Effector memory CD4-positive, alpha-beta T cell (primary cell): ENCODE measurements at places on chromosomes 4 and X.

DNA sequence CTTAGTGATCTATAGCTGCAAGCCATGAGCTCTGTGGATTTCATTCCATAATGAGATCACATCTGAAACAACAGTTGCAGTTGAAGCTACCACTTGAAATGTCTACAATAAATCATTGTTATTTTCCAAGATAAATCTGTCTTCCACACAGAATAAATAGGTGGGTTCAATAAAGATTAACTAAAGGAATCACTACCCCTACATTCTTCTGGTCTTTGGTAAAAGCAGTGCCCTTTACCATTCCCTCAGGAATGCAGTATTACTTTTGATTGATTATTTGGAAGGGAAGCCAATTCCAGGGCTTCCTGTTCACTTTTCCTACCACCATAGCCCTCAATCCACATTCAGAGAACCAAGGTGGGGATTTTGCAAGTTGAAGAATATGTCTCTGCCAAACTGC, 38.9 kb upstream of the MAP9 start:
- DNase-seq: no peak

DNA sequence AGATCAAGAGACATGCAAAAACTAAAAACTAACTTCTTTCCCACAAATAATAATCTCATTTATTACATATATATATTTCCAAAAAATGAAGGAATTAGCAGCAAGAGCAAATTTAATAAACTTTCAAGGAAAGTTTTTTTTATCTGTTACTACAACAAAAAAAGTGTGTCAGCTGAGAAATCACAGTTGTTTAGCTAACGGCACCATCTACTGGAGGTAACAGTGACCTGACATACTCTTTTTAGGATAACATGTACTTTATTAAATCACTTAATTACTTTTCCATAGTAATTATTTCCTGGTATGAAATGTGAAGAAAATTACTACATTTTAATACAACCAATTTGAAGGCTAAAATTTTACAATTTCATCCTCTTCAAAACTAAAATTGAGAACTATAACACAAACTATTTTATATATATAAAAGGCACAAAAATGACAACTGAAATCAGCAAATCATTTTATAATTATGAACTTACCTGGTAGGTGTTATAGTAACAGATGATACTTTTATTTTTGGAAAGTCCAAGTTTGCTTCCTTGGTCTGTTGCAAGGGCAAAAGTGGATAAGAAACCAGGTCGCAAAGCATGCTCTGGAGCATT, 9.1 kb downstream of the LAMTOR3 start:
- no peak for DNase-seq

DNA sequence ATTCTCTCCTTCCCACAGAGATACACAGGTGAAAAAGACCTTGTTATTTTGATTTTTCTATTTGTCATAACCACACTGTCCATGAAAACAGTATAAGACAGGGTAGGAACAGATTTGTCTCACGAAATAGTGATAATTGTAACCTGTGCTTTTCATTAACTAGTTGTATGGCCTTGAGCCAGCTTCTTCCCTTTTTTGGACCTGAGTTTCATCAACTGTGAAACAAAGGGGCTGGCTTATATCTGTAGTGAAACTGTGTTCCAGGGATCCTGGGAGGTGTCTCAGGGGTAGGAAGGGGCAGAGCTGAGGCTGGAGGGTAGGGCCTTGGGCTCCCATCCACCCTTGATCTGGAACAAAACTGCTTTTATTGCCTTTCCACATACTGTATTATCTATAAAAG, 50.9 kb downstream of the MED28 start:
- DNase-seq: no peak

GRCh38 chr4:90226734-90227133, 99.5 kb downstream of the CCSER1 start:
- no peak for DNase-seq

- DNase-seq: no peak
These were observed 599.5 kb downstream of the FSTL5 start for GRCh38 chr4:161564230-161564834.

DNA sequence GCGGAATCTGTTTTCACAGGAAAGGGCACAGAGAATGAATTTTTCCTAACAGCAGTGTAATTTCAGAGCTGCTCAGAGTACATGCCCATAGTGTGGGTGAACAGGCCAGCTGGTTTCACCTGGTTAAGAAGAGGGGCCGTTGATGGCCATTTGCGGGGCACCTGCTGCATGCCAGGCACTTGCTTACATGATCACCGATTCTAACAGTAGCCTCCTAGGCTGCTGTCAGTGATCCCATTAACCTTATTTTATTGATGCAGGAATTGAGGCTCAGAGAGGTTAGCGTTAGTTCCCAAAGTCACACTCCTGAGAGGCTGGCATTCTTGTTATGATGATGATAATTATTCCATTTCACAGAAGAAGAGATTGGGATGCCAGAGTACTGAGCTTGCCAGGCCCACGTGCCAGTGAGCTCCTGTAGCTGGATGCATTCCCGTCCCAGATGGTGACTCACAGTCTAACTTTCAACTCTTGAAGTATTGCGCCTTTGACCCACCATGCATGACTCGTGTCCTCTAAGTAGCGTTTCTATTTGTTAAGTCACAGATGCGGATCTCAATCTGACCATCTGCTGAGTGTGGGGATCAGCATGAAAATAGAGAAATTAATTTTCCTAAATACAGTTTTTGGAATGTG, 76.5 kb downstream of the PSAPL1 start:
- no peak for DNase-seq

DNA sequence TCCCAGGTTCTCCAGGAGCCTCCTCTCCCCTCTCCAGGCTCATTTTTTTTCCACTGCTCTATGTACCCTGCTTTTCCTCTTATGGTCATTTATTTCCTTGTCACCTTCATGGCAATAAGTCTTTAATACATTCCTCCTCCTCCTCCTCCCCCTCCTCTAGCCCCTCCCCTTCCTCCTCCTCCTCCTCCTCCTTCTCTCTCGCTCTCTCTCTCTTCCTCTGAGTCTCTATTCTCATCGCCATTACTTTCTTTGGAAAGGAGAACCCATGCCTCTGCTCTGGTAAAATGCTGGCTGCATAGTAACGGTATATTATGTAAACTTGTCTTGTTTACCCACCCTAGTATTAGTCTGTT, 35.7 kb downstream of the ARHGAP24 start:
- no peak for DNase-seq

DNA sequence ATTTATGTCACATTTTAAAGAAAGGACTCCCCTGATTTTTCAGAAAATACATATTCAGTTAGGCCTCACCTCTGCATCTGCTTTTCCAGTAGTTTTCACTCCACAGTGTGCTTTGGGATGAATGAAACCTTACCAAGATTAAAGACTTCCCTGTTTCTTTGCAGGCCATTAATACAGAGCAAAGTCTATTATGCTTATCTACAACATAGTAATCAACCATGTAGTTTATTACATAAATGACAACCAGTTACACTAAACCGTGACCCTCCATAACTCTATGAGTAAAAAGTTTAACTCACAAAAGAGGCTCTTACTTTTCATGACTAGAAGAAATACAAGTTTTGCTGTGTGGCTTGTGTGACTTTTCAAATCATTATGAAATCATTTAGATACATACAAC, 2.3 kb downstream of the LRRC66 start:
- no peak for DNase-seq

GRCh38 chr4:89403826-89404225, 96.2 kb upstream of the GPRIN3 start:
- DNase-seq: no peak

- no peak for DNase-seq
These were observed 12.7 kb downstream of the STEEP1 start for GRCh38 chrX:119552508-119552907.

DNA sequence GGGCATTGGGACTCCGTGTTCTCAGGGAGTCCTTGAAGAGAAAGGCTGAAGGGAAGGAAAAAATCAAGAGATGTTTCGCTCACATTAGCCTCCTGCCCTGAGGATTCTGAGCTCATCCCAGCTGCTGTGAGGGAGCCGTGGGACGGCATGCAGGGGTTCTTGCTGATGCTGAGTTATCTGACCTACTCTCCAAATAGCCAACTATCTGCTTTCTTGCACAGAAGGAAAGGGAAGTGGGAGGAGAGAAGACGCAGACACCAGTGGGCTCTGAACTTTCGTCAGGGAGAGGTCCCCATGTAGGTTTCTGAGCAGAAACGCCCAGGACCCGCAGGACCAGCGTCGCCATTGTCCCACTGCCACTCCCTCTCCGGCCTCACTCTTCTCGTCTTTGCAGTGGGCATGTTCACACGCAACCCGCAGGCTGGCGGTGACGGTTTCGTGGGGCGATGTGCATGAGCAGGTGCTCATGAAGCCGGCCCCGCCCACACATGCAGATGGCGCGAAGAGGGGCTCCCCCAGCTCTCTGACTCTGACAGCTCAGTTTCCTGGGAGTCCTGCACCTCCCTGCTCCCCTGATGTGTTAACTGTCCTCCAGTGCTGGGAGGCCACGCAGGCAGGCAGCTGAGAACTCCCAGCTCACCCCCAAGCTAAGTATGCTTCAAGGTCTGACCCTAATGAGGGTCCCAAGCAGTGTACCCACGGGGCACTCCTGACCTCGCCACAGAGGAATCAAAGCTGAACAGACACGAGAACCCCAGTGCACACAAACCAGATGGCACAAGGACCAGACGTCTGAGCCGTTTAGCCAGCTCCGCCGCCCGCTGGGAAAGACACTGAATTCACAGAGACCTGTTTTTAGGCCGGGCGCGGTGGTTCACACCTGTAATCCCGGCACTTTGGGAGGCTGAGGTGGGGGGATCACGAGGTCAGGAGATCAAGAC, 13.6 kb upstream of the ABLIM2 start:
- DNase-seq: no peak

- no peak for DNase-seq
These were observed 384.5 kb downstream of the RPA4 start for GRCh38 chrX:97268182-97268680.

DNA sequence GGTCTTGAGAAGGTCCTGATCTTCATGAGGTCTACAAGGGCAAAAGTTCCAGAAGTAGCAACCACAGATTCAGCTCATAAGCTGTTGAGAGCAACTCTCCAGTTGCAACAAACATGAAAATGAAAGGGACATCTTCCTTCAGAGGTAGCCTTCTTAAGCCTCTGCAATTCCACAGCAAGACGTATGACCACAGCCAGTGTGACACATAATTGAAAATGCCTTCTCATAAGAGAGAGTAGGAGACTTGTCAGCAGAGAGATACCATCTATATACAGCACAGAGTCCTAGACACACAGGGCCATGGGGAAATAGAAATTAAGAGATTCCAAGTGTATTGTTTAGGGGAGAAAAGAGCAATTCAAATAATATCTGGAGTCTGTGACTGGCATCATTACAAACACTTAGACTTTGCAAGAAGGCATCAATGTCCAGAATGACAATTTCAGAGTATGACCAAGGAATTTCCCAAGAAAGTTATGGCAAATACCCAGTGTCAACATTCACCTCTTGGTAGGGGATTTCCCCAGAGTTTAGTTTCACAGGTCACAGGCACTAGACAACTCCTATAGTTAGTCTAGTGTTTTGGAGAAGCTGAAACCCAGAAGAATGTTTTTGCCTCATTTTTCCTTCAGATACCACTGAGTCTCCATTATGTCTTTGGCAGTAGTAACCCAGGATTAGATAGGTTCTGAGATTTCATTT, 340.3 kb downstream of the ZNF674 start:
- no peak for DNase-seq

DNA sequence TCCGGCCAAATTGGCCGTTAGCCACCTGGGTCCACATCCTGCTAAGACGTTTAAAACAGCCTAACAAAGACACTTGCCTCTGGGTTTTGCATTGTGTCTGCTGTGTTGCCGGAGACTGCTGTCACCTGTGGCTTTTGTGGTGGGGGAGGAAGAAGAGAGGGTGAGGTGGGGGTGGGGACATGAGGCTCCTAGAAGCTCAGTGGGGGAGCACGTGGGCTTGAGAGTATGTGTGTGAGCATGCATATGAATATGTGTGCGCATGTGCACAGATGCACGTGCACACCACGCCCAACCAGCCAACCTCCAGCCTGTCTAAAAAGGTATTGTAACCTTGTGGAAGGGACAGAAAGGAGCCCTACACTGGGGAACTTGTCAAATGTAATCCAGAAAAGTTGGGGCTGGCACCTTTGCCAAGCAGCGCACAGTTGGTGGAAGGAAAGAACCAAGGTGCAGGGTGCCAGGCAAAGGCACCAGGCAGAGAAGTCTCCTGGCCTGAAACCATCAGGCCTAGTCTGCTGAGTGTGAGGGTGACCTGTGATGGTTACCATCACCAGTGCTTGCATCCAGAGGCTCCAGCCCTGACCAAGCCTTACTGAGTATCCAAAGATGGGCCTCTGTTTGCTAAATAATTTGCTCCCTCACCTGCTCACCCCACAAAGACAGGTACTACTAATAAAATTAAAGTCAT, 10.1 kb upstream of the SASH3 start:
- peak; percentile 61 for DNase-seq

GRCh38 chr4:184409911-184410692, 64.2 kb downstream of the IRF2 start:
- DNase-seq: peak; percentile 38

DNA sequence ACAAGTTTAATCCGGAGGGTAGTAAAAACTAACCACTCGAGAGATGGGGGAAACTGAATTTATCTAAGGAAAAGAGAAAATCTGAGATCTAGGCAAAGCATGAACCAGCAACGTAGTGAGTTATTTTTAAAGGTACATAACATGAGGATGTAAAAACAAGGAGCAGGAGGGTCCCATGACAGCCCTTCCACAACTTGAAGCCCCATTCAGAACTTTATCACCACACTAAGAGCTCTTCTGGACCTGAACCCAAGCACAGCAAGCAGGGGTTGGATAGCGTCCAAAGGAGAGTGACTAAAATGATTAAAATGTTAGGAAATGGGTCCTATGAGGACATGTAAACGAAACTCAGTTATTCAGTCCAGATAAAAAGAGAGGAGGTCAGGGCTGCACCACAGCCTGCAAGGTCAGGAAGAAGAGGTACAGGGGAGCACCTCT, 16.2 kb downstream of the SH3RF1 start:
- no peak for DNase-seq

- DNase-seq: no peak
These were observed 156.4 kb downstream of the VEGFC start for GRCh38 chr4:176636292-176636691.

DNA sequence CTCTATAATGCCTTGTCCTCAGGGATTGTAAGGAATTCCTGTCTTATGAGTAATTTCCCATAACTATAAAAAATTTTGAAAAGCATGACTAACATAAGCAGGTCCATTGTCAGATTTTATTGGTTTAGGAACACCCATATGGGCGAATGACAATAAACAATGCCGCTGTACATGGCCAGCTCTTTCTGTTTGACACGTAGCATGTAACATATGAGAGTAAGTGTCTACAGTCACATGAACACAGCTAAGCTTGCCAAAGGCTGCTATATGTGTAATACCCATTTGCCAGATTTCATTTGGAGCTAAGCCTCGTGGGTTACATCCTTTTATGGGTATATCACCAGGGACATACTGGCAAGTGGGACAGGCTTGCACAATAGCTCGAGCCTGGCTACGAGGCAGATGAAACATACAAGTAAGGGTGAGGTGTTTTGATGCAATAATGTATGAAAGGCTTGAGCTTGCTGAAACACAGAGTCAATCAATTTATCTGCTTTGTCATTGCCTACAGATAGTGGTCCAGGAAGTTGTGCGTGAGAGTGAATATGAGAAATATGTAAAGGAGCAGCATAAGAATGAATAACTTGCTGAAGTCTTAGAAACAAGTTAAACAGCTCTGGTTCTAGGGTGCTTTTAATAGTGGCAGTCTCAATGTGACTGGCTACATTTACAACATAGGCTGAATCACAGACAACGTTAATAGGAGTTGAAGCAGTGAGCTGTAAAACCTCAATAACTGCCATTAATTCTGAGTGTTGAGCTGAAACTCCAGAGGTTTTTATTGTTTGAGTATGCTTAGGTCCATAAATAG, 67.4 kb upstream of the UGT2B10 start:
- no peak for DNase-seq
